ENCODE measurements at places on chromosomes 3 and 15. TPM values are rescaled to one million over a fixed set of nuclear protein-coding genes. Genes with fewer than 3 reads are reported as not detected.

PIK3CB gene
- 52.1 TPM for total RNA-seq

ALDH1A2 gene
- total RNA-seq = 13.1 TPM

ERICH6 gene
- total RNA-seq = not detected

NR2E3 gene
- total RNA-seq = 1.4 TPM

HTR3E gene
- not detected for total RNA-seq

PLA1A gene
- not detected for total RNA-seq

PLA2G4D gene
- total RNA-seq = not detected

CCDC39 gene
- total RNA-seq = not detected

STAB1 gene
- 27.0 TPM for total RNA-seq

CLRN1 gene
- not detected for total RNA-seq

CCR8 gene
- total RNA-seq = not detected

DNA sequence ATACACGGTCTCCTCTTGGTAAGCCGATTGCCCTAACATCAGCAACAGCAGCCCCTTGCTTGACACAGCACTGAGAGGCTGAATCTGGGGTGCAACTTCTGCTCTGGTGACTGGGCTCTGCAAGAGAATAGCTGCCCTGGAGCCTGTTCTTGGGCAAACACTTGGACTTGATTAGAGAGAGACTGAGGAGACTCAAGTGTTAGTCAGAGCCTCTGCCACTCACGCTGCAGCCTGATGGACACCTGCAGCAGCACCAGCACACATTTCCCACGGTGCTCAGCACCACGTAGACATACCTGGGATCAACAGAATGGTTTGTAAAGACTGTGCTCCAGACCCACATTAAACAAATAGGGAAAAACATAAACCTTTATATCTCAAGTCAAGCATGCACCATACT lies 35.8 kb upstream of the UMPS start:
- no peak for DNase-seq

GRCh38 chr3:136804813-136805212 lies 14.1 kb upstream of the SLC35G2 start:
- no peak for DNase-seq

- no peak for DNase-seq
These were observed 178.4 kb upstream of the STT3B start for GRCh38 chr3:31354373-31354772.

DNA sequence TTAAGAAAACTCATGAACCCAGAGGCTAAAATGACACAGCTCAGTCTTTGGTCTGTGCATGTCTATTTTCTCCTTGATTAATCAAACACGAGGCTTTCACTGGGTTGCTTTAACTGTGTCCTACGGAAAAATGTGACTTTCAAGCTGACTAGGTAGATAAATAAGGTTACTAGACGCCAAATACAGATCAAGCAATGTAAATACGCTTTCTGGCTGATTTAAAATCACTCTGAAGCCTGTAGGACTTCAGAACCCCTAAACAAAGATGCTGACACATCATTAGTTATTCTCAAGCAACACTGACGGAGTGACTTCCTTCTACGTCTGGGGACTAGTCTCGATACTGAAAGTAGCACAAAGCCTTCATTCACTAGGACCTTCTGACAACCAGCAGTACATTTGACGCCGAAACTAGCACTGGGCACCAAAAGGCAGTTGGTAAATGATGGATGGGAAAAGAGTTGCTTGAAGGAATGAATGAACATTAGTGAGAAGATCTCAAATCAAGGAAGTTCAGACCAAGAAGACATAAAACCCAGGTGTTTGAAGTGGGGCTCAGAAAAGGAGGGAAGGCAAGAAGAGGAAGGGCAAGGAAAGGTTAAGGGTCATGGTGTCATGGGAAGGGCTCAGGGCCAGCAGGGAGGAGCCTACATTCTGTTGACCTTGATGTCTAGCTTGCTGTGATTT lies 67.1 kb upstream of the CDV3 start:
- no peak for DNase-seq

- no peak for DNase-seq
These were observed 918.8 kb upstream of the CFAP20DC start for GRCh38 chr3:59968513-59969045.

- DNase-seq = no peak
These were observed 60.0 kb downstream of the PIK3CB start for GRCh38 chr3:138774529-138775253.

DNA sequence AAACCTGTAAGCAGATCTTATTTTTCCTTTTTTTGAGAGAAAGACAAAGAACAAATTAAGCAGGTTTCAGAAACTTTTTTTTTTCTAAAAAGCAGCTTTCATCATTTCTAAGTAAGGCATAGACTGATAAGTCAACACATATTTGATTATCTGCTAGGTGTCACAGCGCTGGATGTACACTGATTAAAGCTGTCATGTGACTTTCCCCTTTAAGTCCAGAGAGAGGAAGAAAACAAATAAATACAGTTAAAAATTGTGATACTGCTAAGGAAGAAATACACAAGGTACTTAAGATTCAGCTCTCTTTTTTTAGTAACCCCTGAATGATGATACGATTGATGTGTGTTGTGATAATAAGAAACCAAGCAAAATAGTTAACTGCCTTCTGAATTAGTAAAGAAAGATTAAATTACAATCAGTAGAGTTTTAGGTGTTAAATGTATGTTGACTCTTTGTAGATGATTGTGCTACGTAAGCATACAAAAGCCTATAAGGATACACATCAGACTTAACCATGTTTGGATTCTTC lies 2.8 kb downstream of the GLCE start:
- no peak for DNase-seq

- DNase-seq = no peak
These were observed 712.5 kb downstream of the PLOD2 start for GRCh38 chr3:145448436-145448835.

DNA sequence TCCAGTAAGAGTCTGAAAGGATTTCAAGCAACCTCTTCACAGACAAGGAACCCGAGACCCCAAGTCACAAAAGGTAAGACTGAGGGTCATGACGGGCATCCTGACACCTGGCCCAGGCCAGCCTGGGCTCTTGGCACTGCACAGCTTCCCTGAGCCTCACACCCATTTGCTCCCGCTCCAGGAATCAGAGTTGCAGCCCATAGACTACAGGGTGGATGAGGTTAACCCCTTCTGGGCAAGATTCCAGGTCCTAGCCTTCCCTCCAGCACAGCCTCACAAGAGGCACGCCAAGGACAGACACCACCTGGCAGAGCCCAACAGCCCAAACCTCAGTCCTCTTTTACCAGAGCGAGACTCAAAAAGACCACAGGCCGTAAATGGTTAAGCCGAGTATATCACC lies 36.2 kb downstream of the RBPMS2 start:
- DNase-seq = no peak

DNA sequence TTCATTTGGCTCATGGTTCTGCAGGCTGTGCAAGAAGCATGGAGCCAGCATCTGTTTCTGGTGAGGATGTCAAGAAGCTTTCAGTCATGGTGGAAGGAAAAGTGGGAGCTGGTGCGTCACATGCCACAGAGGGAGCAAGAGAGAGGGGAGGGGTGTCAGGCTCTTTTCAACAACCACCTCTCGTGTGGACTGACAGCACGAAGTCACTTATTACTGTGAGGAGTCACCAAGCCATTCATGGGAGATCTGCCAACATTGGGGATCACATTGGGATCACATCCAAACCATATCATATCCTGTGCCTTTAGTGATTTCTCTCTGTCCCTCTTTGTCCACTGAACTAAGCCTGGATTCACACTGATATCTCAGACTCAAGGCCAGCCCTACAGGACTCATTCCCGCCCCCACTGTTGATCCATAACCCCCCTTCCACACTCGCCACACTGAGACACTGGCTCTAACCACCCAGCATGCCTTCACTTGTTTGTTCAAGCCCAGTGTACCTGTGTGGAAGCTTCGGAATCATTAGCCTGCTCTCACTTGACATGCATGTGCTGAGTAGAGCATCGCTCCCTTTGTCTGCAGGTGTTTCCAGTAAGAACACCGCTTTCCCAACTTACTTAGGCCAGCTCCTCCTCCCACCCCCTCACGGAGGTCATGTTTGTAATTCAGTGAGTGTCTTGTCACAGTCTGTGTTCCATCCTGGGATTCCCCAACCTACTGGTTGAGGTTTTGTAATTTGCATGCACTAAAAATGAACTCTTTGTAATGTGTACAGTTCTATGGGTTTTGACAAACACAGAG lies 132.2 kb downstream of the KLF13 start:
- peak; percentile 49 for DNase-seq

GRCh38 chr15:99102332-99103235 lies 2.3 kb upstream of the SYNM start:
- DNase-seq = no peak

GRCh38 chr3:112459750-112460149 lies 39.5 kb downstream of the BTLA start:
- DNase-seq = no peak

- no peak for DNase-seq
These were observed 118.8 kb upstream of the UBE2E2 start for GRCh38 chr3:23084367-23084766.

DNA sequence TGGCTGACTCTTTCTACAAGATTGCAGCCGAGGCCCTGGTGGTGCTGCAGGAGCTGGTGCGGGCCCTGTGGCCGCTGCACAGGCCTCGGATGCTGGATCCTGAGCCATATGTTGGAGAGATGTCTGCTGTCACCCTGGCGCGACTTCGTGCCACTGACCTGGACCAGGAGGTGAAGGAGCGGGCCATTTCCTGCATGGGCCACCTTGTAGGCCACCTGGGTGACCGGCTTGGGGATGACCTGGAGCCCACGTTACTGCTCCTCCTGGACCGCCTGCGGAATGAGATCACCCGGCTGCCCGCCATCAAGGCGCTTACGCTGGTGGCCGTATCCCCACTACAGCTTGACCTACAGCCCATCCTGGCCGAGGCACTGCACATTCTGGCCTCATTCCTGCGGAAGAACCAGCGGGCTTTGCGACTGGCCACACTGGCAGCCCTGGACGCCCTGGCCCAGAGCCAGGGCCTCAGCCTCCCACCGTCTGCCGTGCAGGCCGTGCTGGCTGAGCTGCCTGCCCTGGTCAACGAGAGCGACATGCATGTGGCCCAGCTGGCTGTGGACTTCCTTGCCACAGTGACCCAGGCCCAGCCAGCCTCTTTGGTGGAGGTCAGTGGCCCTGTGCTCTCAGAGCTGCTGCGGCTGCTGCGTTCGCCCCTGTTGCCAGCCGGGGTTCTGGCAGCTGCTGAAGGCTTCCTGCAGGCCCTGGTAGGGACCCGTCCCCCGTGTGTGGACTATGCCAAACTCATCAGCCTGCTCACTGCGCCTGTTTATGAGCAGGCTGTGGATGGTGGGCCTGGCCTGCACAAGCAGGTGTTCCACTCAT lies 20.3 kb downstream of the CAND2 start:
- no peak for DNase-seq

- no peak for DNase-seq
These were observed 1005.2 kb upstream of the CADM2 start for GRCh38 chr3:83953417-83954089.

- no peak for DNase-seq
These were observed 184.7 kb downstream of the LRRC3B start for GRCh38 chr3:26807272-26807671.

- DNase-seq = no peak
These were observed 84.2 kb downstream of the SEMA6D start for GRCh38 chr15:47801522-47801921.

DNA sequence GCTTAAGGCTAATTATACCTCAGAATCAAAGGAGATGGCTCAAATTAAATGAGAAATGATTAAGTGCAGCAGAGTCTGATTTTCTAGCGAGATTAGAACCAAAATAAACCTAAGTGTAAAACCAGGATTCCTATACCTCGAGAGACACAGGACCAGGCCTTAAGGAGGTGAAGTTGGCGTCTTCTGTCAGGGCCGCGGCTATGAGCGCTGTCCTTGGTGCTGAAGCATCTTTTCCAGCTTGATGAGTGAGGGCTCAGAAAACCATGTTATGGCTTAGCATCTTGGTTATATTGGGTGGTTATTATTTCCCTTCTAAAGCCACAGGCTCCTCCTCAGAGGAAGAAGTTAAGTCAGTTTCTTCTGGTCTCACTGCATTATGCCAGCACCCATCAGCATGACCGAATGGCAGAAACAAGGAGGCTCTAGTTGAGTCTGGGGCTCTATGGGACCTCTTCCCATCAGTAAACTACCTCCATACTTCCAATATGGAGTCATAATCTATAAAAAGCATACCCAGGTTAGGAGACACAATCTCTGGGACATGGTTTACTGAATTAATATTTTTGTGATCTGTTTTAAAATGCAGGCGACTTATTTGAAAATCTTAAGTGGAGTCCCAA lies 120.1 kb upstream of the NMNAT3 start:
- DNase-seq = no peak

DNA sequence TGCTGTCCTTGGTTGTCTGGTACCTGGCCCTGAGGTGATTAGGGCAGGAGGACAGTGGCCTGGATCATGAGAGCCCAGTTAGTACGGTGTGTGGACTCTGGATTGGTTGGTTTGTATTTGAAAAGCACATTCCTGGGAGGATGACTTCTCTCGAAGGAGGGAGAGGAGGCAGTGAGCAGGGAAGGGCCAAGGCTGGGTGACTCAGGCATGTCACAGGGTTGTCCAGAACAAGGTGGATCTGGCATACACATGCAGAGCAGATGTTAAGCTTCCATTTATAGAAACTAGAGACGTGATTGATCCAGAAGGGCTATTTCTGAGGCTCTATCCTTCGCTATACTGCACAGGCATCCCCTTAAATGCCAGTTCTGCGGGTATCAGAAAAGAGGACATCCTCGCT lies 34.4 kb downstream of the FAM240A start:
- no peak for DNase-seq

GRCh38 chr3:134084242-134084950 lies 54.7 kb upstream of the SLCO2A1 start:
- DNase-seq = no peak

DNA sequence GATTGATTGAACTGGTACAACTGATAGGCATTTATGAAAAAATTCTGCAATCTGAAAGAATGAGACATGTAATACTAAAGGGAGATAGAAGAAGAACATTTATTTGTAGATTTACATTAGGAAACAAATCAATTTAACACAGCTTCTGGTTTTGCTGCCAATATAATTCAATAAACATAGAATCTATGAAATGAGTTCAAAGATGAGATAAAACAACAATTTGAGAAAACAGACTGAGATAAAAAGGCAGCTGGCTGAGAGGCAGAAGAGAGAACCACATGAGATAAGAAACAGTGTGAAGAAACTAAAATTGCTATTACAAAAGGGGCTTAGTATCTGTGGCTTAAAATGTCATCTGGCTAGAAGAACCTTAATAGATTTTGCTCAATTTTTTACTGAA lies 176.6 kb downstream of the PYDC2 start:
- DNase-seq = no peak

DNA sequence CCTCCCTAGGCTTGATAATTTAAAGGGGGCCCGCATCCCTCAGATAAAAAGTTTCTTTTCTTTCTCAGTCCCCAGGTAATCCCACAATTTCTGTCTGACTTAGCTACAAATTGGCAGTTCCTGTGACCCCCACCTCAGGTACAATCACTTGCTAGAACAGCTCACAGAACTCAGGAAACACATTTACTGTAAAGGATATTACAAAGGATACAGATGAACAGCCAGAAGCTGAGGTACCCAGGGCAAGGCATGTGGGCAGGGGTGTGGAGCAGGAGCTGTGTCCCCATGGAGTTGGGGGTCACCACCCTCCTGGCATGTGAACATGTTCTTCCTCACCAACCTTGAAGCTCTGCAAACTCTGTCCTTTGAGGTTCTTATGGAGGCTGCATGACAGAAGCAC lies 73.8 kb downstream of the CMTM8 start:
- no peak for DNase-seq

GRCh38 chr15:99320374-99321215 lies 69.3 kb downstream of the LRRC28 start:
- DNase-seq = no peak

GRCh38 chr3:148149556-148149955 lies 548.1 kb upstream of the AGTR1 start:
- DNase-seq = no peak
